Activated B cell treated with CpG ODN at 0.5 μM for 24 hours (primary cell): ENCODE measurements at places on chromosomes 5 and 9.

DNA sequence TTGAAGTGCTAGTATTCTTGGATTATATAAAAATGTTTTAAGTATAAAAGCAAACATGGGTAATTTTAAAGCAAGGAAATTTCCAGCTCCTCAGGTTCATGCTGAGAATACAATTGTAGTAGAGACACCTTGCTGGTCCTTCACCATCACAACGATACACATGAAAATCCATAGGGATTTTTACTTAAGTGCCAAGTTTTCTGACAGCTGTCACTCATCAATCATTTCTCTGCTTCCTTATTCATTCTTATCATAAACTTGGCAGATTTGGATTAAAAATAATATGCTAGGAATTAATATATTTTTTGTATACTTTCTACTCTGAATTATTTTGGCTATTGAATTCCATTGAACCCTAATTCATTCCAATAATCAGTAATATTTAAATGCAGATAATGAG is 167.9 kb upstream of the PTGER4 start:
- DNase-seq: no peak

- DNase-seq: no peak
Measured at GRCh38 chr9:134915046-134915985, 2.4 kb downstream of the FCN1 start.

DNA sequence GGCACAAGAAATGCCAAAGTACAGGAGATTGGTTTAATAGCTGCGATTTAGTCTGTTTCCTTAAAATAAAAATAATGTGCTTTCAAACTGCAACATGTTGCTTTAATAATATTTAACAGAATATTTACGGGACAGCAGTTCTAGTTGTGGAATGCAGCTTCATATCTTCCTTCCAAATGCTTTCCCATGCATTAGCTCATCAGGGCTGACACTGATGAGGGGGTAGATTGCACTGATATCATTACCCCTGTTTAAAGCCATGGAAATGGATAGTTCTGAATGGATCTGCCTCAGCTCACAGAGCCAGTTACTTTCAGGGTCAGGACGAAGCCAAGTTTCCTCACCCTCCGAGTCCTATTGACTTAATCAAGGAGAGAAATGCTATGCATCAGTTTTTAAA is 93.2 kb upstream of the OSMR start:
- no peak for DNase-seq

DNA sequence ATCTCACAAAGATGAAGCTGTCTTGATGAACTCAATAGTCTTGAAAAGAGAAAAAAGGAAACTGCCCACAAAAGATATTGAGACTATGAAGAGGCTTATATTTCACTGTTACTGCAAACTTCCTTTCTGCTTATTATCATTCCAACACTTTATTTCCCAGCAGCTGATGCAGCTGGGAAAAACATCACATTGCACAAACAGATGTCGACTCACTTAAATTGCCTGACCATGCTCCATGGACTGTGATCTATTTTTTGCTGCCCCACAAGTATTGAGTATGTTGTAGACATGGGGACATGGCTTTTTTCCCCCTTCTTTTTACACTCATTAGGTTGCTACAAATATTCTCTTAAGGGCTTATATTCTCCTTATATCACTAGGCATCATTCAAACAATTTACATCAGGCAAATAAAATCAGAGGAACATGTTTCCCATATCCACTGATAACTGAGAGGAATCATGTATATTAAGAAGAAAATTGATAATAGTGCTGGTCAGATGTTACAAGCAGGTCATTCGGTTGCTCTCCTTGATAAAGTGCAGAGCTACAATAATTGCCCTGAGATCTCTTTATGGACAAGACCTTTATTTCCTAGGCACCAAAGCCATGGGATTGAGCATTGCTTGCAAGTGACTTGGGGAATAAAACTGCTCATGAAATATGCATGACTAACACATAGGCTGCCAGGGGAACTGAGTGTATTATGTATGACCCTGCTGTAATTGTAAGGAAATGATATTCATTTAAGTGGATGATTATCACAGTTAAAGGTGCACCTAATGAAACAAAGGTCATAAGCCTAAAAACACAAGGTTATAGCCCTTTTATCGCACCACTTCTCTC is 509.9 kb downstream of the ZNF608 start:
- DNase-seq: no peak

DNA sequence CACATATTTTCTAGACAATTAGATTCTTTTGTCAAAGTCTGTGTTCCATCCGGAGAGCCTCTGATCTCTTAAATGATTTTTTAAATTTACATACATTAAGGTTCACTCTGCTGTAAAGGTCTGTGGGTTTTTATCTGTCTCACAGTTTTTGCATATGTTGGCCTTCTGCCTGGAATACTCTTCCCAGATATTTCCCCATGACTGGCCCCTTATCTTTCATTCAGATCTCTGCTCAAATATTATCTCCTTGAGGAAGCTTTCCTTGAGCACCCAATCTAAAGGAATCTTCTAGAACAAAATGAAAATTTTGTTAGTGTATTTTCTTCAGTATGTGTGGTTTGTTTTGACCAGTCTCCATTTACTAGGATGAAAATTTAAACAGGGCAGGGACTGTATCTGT is 26.3 kb downstream of the FAF2 start:
- no peak for DNase-seq

- no peak for DNase-seq
Measured at GRCh38 chr5:167987490-167988280, 303.8 kb upstream of the WWC1 start.

DNA sequence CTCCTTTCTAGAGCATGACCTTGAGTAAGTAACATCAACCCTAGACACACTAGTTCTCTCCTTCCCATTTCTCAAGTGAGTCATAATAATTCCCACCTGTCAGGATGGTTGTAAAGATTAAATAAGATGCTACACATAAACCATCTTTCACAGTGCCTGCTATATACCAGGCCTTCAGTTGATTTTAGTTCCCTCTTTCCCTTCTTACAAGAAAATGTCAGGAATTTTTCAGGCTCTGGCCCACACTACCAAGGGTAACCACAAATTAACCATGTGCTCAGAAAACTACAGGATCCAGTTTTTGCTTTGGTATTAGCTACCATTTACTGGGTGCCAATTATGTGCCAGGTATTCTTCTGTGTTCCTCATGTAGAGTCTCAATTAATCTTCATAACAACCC is 42.7 kb upstream of the RARS1 start:
- no peak for DNase-seq

- DNase-seq: no peak
Measured at GRCh38 chr5:159311063-159311462, 19.2 kb downstream of the IL12B start.

- no peak for DNase-seq
Measured at GRCh38 chr9:130872912-130873503, 23.6 kb downstream of the QRFP start.

- no peak for DNase-seq
Measured at GRCh38 chr5:16539169-16539666, 73.6 kb upstream of the ZNF622 start.

DNA sequence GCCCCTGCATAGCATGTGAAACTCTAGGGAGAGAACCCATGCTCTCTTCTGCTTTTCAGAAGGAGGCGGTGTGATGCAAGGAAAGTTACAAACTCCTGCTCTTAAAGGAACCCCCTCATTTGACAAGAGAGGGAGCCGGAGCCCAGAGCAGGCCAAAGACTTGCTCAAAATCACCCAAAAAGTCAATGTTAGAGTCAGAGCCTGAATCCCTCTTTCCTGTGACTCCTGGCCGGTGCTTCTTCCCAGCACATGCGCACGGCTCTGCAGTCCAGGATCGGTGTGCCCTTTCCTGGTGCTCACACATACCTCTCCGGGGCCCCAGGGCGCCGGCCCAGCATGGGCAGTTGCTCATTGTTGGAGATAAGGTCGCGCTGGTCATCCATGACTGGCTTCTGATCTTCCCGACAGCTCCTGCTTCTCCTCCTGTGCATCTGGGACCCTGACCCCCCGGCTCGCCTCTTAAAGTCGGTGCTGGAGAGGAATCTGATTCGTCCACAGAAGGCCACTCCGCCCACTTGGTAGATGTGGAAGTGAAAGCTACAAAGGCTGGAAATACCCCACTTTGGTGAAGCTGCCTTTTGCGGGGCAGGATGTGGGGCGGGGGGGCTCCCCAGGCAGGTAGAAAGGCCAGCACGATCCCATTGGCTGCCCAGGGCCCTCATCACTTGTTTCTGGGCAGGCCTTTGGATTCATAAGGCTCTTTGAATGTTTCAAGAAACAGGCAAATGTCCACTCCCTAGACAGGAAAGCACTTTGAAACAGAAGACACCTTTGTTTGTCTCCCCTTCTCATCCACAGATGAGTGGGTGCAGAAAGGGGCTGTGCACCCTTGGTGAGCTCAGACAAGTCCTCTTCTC is at the start of gene CD74:
CD74 (minus strand) TSS at position 592 of the 857 bp plus-strand sequence; CDS start at position 431, 161 bp downstream.
- peak; percentile 91 for DNase-seq

GRCh38 chr5:2887481-2888348 is 136.2 kb upstream of the IRX2 start:
- DNase-seq: no peak

DNA sequence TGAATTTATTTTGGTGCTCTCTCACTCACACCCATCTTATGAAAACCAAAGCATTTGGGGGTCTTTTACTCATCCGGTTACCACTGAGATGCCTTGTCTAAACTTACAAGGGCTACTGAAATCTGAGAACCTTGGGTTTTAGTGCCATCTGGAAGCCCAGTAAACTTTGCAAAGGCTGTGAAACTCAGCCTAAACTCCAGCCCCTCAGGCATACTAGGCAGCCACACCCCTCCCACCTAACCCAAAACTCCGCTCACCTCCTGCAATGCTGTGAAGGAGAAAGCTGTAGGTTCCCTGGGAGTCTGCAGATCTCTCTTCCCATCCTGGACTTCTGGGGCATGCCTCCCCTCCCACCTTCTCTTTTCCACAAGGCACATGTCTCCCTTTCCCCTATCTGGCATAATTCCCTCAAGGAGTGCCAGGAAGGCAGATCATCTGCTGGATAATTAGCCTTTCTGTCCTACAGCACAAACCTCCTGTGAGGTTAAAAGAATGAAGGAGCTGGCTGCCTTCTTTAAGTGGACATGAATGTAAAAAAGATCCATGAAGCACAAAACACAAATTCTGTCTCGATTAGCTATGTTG is 71.5 kb upstream of the ANXA1 start:
- DNase-seq: no peak

- DNase-seq: no peak
Measured at GRCh38 chr9:96486386-96487028, 36.5 kb downstream of the HABP4 start.

GRCh38 chr9:93200989-93201334 is 17.0 kb downstream of the WNK2 start:
- no peak for DNase-seq

DNA sequence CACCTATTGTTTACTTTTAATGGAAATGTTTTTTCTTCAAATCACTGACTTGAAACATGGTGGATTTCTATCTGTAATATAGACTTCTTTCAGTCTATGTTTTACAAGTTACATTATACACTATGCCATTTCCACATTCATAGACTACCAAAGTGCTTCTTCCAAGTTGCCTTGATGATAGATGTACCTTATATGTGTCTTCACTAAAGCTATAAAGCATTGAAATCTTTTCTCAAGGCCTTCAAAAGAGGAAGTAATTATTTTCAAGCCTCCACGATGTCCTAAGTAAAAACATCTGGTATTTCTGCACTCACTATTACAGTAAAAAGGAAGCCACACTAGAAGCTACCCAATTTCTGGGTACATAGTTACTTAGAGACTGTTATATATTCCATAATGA is 113.3 kb downstream of the FGF10 start:
- no peak for DNase-seq

GRCh38 chr9:119526698-119527097 is 157.5 kb upstream of the BRINP1 start:
- no peak for DNase-seq

DNA sequence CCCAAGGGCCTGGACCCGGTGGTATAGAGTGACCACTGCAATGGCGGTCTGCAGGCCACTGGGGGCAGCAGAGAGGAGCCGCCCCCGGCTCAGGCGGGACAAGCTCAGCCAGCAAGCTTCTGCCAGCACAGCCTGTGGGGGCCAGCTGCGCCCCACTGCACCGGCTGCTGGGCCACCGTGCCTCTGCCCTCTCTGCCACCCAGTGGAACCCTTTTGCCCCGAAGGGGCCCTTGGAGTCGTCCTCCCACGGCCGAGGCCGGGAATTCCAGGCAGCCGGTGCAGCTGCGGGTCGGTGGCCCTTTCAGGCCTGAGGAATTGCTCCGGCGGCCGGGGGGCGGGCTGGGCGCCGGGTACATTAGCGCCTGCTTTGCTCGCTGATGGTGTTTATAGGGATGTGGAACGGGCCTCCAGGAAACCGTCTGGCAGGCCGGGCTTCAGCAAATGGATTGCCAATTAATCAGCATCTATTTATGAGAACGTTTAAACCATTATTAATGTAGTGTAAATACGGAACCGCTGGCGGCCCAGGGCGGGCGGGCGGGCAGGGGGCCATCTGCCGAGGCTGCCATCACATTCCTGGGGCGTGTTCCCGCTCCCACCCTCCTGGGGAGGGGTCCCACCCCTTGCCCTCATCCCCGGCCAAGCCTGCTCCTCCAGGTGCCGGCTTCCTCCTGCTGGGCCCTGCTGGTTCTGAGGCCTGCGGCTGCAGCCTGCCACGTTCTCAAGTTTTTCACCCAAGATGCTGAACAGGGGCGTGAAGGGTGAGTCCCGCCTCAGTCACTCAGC is 127.4 kb downstream of the BARX1 start:
- DNase-seq: no peak

DNA sequence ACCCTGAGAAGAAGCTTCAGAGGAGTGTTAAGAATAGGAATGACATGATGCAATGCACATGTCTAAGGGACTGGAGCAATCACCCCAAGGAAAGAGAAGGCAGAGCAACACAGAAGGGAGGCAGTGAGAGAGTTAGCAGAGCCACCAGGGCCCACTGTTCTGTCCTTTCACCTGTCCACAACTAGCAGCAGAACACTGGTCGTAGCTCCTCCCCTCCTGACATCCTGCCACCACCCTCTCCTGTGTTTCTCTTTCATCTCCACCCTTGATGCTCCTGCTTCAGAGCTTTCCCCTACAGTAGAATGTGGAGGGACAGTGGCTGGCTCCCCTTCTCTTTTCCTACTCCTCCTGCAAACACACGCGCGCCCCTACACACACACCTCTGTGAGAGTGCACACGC is 483.4 kb upstream of the KIF2A start:
- no peak for DNase-seq

DNA sequence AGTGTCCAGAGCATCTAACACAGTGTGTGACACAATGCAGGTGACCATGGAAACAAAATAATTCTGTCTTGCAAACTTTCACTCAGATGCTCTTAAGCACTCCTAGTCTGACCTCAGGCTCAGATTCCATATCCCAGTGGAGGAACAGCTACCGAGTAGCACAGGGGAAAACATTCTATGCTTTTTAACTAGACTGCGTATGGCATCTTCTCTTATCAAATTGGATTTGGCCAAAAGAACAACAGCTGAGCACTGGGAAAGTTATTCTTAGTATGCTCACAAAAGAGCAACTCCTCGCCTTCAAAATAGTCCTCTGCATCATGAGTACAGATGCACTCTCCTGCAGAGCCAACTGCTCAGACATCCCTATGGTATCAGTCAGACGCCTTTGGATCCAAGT is 528.2 kb upstream of the DAP start:
- no peak for DNase-seq

DNA sequence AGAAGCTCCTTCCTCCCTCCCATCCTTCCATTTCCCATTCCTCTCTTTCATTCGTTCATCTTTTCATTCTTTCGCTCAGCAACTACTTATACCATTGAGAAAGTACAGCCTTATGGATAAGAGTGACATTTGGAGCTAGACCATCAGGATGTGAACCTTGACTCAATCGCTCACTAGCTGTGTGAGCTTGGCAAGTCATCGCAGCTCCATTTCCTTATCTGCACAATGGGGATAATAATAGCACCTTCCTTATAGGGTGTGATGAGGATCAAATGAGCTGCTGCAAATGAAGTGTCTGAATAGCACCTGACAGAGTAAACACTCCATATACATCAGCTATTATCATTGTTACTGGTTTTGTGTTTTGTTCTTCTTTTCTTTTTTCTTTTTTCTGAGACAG is 28.1 kb upstream of the SYNPO start:
- no peak for DNase-seq
